ENCODE measurements at places on chromosomes 2 and 18. TPM values are rescaled to one million over a fixed set of nuclear protein-coding genes. Genes with fewer than 3 reads are reported as not detected.

Gene IL1RN
- 0.36 TPM for polyA plus RNA-seq

Gene RGPD8
- 3.3 TPM for polyA plus RNA-seq

Gene EIF5B
- 9.7 TPM for polyA plus RNA-seq

Gene LYPD1
- polyA plus RNA-seq: 4.3 TPM

Gene PLGLB1
- 0.41 TPM for polyA plus RNA-seq

Gene CRYGC
- not detected for polyA plus RNA-seq

Gene ALPG
- not detected for polyA plus RNA-seq

Gene ABCB11
- polyA plus RNA-seq: not detected

Gene ST8SIA5
- 0.01 TPM for polyA plus RNA-seq

Gene PLCL1
- 0.48 TPM for polyA plus RNA-seq

Gene TFCP2L1
- not detected for polyA plus RNA-seq

Gene MAP3K19
- polyA plus RNA-seq: not detected

Gene RGPD3
- polyA plus RNA-seq: 0.07 TPM

Gene PRR30
- polyA plus RNA-seq: not detected

Gene HOXD9
- polyA plus RNA-seq: not detected

Gene AMER3
- not detected for polyA plus RNA-seq

Gene SERPINB10
- polyA plus RNA-seq: 0.08 TPM

Gene ABCA12
- polyA plus RNA-seq: 0.02 TPM

Gene ARHGAP28
- polyA plus RNA-seq: 3.3 TPM

Gene NCKAP5
- polyA plus RNA-seq: 1.9 TPM

Gene CLEC4F
- polyA plus RNA-seq: not detected

Gene LYG2
- not detected for polyA plus RNA-seq

Gene TRABD2A
- polyA plus RNA-seq: 4.4 TPM

Gene MDH1B
- polyA plus RNA-seq: 0.73 TPM

Gene SLC14A1
- 8.0 TPM for polyA plus RNA-seq

Gene HOXD10
- not detected for polyA plus RNA-seq

Gene RMDN2
- polyA plus RNA-seq: 9.2 TPM

Gene SLC9A4
- not detected for polyA plus RNA-seq

Gene DNER
- 1.2 TPM for polyA plus RNA-seq

Gene FABP1
- polyA plus RNA-seq: not detected

Gene C2orf69
- 10.3 TPM for polyA plus RNA-seq
